B cell (primary cell): ENCODE measurements at places on chromosomes 1 and 21.
A peak's percentile ranks its signal among the peaks of the same experiment; 100 is the strongest.

- no peak for DNase-seq
Observed at GRCh38 chr1:94358630-94359599, 59.3 kb upstream of the ABCD3 start.

DNA sequence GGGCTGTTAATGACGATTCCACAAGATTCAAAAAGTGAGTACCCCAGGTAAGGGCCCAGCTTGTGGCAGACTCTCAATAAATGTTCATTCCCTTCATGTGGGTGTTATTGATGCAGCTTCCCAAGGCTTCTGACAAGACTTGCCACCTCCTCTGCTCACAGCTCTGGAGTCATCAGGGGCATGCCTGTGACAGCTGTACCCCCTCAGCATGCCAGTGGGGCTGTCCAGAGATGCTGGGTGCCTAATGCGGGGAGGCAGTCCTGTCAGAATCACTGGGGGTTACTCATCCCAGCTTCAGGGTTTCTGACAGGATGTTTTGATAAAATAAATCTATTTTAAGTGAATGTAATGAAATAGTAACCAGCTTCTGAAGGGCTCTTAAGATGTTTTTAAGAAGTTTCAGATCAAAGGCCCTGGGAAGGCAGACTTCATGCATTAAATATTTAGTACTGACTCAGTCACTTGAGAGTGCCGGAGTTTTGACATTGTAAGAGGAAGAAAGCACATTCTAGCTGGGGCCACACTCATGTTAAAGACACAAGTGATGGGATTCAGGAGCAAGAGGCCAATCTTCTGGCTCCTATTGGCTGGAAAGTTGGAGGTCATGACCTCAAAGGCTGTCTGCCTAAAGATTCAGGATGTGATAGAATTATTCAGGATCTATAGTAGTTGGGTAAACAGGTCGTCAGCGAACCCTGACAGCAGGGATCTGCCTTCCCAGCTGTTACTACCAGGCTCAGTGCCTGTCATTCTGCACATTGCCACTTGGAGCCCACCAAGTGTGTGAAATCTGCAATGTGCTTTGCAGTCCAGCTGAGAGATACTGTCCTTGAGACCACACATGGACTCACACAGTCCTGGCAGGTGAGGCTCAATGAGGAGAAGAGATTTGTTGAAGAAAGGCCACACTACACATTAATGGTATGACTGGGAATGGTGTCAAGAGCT lies 239.6 kb upstream of the BEND5 start:
- DNase-seq: no peak

DNA sequence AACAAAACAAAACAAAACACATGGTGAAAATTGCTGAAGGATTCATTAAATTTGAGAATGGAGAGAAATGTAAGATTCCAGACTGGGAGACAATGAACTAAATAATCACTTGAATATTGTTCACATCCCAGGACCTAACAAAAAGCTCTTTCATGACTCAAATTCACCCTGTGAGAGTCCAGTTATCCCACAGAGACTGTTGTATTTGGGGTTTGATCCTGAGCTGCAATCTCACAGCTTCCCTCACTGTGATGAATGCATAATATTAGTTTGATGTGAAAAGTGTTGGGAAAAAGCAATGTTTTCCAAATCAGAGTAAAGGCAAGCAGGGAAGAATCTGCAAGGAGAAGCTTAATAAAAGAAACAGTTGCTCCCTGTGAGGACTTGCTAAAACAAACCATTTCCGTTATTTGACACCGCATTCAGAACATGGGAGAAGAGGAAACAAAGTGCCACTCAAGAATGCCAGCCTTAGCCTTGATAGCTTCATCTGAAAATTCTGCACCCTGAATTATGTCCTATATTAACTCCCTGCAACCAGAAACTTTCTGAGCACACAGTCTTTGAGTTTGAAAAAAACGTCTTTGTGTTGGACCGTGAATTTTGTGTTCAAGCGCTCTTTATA lies 208.8 kb downstream of the DAB1 start:
- DNase-seq: no peak

GRCh38 chr1:244318512-244318911 lies 133.2 kb downstream of the ADSS2 start:
- no peak for DNase-seq

GRCh38 chr1:162242804-162243203 lies 133.8 kb downstream of the SPATA46 start:
- no peak for DNase-seq

- no peak for DNase-seq
Observed at GRCh38 chr1:209364716-209365115, 218.8 kb upstream of the CAMK1G start.

- no peak for DNase-seq
Observed at GRCh38 chr1:233834609-233835008, 69.9 kb upstream of the SLC35F3 start.

GRCh38 chr1:190480231-190480630 lies 2.6 kb upstream of the BRINP3 start:
- no peak for DNase-seq

DNA sequence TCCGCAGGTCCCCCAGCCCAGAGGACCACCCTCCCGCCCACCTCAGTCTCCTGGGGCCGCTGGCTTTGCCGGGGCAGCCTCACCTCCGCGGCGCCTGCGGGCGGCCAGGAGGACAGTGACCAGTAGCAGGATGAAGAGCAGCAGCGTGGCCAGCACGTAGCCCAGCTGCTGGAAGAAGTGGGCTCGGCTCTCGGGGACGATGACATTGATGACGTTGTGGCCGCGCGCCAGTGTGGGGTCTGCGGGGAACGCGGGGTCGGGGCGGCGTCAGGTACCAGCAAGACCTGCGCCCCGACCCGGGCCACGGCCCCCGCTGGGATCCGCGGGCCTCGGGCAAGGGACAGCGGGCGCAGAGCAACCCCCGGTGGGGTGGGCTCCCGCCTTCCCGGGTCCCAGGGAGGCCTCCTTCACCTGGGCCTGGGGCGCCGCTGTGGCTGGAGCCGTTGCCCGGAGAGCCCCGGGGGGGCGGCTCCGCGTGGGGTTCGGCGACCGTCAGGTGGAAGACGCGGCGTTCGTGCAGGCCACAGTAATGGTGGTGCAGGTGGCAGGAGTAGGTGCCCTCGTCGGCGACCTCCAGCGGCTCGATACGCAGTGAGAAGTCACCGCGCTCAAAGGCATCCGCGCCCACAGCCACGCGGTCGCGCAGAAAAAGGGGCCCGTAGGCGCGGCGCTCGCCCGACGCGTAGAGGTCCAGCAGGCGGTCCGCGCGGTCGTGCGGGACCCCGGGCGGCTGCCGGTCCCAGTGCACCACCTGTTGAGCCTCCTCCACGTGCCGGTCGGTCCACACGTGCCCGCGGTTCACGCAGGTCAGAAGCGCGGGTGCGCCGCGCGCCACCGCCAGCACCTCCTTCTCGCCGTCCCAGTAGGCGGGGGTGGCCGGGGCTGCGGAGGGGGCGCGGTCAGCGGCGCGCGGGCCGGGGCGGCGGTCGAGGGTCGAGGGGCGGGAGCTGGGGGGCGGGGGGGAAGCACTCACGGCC lies 3.8 kb downstream of the MXRA8 start:
- peak; percentile 58 for DNase-seq

DNA sequence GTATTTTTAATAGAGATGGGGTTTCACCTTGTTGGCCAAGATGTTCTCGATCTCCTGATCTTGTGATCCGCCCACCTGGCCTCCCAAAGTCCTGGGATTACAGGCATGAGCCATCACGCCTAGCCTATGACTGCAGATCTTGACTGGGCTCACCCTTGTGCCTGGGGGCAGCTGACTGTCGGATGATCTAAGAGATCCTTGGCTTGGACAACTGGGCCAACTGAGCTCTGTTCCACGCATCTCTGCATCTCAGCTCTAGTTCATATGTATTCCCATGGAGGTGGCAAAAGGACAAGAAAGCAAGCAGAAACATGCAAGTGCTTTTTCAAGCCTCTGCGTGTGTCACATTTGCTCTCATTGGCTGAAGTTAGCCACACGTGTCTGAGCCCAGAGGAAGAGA lies 75.8 kb upstream of the SELENON start:
- DNase-seq: no peak

DNA sequence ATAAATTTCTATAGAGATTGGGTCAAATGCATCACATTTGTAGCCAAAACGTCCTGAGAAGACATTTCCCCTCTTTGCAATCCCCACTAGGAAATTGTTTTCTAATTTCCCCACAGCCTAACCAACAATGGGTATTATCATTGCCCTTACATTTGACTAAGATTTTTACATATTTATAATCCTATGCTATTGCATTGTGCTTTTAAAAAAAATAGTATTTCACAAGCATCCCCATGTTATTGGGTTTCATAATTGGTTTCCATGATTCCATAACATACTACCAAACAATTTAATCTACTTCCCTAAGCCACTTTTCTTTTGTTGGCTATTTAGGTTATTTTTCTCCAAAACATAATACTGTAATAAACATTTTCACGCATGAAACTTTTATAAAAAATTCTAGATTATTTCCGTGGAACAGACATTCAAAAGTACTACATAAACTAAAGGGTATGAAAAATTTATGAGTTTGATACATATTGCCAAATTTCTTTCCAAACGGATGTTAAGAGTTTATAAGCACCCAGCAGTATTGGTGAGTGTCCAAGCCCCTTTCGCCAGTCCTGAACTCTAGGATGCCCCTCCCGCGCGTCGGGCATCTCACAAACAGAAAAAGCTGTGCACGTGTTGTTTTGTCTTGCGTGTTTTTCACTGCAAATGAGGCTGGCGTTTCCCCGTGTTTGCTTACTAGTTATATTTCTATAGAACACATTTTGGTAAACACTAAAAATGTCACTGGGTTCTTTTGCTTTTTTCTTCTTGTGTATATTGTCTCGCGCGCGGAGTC lies 2.0 kb upstream of the LHX4 start:
- no peak for DNase-seq

DNA sequence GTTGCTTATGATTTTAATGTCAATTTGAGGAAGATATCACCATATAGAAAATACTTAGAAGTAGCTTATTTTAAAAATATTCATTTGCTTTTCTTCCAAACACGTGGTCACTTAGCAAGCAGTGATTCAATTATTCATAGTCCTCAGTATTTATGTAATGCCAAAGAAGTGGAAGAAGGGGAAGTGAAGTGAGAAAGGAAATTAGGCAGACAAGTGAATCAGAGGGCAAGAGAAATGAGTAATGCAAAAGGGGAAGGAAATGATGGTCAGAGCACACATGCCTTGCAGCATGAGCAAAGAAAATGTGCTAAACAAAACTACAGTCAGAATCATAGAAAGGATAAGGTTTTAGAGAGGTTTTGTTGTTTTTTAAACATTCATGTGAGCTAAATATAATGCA lies 31.8 kb downstream of the SDCCAG8 start:
- DNase-seq: peak; percentile 74

DNA sequence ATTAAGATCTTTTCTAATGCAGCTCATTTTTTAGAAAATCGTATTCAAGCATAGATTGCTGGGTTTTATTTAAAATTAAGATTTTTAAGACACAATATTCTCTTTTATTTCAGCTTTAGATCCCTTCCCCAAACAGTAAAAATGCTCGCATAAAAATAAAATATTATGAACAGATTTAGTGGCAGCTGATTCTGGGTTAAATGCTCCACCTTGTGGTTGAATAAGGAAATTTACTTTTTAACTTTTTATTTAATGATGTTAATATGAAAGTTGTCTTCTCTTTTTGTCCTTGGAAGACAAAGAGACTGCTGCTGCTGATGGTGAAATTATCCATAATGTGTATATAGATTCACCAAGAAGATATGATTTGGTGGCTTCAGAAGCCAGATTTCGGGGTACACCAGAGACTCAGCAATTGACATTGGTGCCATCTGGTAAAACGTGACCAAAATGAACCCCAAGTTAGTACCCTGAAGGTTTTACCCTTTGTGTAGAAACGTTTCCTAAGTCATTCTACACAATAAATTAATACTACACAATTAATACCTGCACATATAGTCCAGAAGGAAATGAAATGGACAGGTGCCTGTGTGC lies 128.0 kb downstream of the ADAMTS1 start:
- DNase-seq: peak; percentile 31

- no peak for DNase-seq
Observed at GRCh38 chr1:244336232-244336899, 115.3 kb downstream of the ADSS2 start.

GRCh38 chr21:16454399-16454798 lies 724.6 kb downstream of the USP25 start:
- DNase-seq: no peak

DNA sequence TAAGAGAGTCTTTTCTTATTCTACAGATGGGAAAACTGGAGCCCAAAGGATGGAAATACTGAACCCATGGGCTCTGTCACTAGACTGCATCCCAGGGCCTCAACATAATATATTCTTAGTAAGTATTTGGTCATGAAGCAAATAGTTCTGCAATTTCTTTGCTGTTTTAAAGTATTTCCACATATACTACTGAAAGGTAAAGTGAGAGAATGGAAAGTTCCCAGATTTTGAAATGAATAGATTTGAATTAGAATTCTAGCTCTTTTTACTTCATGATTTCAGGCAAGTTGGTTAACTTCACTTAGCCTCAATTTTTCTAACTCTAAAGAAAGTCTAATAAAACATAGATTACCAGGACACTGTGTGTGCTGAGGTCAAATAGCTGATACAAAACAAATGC lies 95.6 kb upstream of the FGGY start:
- no peak for DNase-seq

GRCh38 chr1:112704934-112705627 lies 1.8 kb downstream of the RHOC start:
- DNase-seq: peak; percentile 51

GRCh38 chr1:107933736-107934135 lies 31.2 kb downstream of the VAV3 start:
- DNase-seq: no peak

GRCh38 chr1:11285883-11286734 lies 13.1 kb downstream of the UBIAD1 start:
- no peak for DNase-seq

DNA sequence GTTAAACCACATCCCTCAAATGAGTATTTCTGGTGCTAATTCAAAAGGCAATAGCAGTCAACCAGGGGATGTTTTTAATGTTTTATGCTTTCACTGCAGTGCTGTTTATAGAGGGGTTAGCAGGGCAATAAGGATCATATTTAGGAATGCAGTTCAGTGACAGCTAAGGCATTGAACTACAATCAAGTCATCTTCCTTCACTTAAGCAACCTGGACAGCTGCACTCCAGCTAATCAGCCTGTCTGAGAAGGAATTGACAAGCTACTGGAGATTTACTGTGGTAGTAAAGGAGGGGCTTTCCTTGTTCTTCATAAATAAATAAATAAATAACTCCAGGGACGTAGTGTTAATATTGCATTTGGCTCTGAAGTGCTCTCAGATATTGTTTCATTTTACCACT lies 93.9 kb downstream of the DAB1 start:
- DNase-seq: no peak

DNA sequence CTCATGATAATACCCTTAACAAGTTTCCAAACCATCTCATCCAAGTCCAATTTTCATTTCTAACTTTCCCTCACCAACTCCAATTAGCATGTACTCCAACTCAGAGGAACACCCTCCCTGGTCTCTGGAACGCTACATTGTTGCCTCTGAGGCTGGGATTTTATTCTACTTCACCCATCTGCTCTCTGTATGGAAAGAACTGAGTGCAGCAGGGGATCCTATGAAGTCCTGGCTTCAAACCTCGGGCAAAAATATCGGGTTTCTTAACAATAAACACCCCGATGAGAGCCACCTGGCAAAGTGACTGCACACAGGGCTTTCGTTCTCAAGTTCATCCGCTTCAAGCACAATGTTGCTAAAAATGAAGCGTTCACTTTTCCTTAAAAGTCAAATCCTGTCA lies 99.6 kb downstream of the CRB1 start:
- no peak for DNase-seq

GRCh38 chr1:156140879-156141707 lies 12.3 kb upstream of the SEMA4A start:
- DNase-seq: peak; percentile 50

- DNase-seq: peak; percentile 95
Observed at GRCh38 chr1:183470147-183470960, 1.9 kb upstream of the SMG7 start.

GRCh38 chr1:117615474-117615873 lies 9.6 kb downstream of the TENT5C start:
- peak; percentile 68 for DNase-seq
